Hypothalamus (tissue), 51 donors: ENCODE measurements at places on chromosomes 7 and 10.

DNA sequence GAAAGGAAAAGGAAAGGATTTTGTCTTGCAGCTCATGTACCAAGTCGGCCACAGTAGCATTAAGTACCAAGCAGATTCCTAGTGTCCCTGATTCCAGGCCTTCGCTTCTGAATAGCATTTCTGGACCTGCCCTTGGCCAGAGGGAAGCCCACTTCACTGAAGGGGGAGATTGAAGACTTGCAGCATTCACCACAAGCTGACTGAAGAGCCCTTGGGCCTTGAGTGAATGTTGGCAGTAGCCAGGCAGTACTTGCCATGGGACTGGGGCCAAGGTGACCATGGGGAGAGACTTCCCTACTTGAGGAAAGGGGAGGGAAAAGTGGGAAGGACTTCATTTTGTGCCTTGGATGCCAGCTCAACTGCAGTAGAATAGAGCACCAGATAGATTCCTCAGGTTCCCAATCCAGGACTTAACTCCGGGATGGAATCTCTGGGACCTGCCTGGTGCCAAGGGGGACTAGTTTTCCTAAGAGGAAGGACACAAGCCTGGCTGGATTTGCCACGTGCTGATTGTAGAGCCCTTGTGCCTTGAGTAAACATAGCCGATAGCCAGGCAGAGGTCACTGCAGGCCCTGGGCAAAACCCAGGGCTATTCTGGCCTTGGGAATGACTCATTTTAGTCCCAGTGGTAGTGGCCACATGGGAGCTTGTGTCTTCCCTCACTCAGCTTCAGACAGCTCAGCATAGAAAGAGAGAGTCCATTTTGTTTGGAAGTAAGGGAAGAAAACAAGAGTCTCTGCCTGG lies 141.7 kb upstream of the KCND2 start:
- DNase-seq, result no peak

- peak; percentile 13 for DNase-seq
Observed at GRCh38 chr7:137760111-137760510, 86.7 kb downstream of the DGKI start.

- no peak for DNase-seq
Observed at GRCh38 chr10:97321032-97321803, 2.1 kb downstream of the FRAT1 start.

DNA sequence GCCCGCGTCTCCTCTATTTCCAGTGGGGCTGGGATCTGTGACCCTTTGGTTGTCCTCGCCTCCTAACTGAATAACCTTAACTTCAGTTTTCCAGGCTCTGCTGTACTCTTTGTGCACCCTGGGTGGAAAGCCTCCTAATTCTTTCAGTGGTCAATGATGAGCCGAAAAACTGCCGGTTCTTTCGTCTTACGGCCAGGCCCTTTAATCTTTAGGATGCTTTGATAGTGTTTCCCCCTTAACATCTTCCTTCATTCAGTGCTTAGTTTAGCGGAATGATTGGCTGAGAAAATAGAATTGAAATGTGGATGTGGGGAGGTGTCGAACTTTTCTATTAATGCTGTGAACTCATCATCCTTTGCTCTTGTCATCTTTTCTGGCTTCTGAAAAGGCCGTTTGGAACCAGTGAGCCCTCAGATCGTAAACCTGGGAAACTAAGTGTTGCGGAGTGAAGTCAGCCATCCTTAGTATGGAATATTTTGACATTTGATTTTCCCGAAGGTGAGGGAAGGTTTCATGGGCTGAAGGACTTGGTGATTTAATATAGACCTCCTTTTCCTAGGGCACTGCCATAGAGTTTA lies 847 bp downstream of the GARS1 start:
- DNase-seq, result no peak

DNA sequence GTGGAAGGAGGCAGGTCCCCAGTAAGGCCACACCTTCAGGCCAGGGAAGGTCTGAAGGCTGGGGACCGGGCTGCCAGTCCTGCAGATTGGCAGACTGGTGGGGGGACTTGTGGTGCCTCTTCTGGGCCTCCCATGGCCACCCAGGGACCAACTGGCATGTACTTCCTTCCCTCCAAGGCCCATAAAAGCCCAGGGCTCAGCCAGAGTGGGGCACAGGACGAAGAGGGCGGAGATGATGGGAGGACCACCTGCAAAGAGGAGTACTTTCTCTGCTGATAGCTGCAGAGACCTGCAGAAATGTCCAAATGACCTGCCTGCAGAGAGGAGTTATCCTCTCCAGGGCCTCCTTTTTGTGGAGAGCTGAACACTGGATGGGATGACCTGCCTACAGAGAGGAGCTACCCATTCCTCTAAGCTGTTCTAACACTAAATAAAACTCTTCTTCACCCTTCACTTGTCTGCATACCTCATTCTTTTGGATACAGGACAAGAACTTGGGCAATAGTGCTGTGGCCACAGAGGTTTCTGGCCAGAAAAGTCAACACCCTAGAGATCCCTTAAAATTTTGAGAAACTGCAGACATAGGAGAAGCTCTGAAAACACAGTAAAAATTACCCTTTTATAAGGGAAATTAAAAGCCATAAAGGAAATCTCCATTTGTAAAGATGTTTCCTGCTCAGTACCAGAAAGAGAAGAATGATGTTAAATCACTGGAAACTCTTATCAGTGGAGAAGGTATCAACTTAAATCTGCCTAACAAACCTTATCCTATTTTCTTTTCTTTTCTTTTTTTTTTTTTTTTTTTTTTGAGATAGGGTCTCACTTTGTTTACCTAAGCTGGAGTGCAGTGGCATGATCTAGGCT lies 20.7 kb upstream of the PRF1 start:
- no peak for DNase-seq

- no peak for DNase-seq
Observed at GRCh38 chr10:132679217-132679595, 106.7 kb downstream of the NKX6-2 start.

- DNase-seq, result no peak
Observed at GRCh38 chr10:5595994-5596471, 70.4 kb downstream of the ASB13 start.

GRCh38 chr7:135925210-135925609 lies 51.9 kb downstream of the MTPN start:
- no peak for DNase-seq

- DNase-seq, result peak; percentile 42
Observed at GRCh38 chr7:29189743-29190201, 4.8 kb upstream of the CHN2 start.

- no peak for DNase-seq
Observed at GRCh38 chr10:78584266-78584665, 484.5 kb upstream of the ZMIZ1 start.

GRCh38 chr10:112616647-112617046 lies 169.6 kb downstream of the VTI1A start:
- DNase-seq, result no peak

DNA sequence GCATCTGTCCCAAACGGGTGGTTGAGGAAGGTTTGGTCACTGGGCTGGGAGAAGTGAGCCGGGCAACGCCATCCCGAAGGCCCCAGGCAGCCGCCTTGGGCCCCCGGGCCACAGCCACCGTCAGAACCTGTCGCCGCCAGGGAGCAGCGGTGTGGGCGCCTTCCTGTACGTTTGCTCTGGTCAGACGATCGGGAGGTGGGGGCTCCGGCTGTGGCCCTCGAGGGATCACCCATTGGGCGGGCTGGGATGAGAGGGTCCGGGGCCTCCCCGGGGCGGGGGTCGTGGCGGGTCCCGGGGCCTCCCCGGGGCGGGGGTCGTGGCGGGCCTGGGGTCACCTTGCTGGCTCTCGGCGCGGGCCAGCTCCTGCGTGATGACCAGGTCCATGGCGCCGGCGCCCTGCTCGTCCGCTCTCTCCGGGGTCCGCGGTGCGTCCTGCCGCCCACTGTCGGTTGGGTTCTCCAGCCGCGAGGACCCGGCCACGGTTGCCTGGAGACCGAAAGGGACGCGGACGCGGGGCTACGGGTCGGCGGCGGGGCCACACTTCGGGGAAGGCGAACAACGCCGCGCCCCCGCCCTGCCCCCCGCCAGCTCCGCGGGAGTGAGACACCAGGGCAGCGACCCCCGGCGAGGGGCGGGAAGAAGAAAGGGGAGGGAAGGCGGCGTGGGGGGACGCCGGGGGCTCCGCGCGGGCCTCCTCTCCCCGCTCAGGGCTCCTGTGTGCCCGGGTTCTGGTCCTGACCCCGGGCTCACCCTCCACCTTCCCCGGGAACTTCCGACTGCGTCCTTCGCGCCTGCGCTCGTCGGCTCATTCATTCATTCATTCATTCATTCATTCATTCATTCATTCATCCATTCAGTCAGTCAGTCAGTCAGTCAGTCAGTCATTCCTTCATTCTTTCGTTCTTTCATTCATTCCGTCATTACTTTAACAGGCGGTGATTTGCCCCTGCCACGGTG lies at the start of gene CFAP46:
Gene CFAP46 (minus strand): TSS at position 470 of the 957 bp plus-strand sequence. CDS start 86 bp downstream, at position 384.
- no peak for DNase-seq

GRCh38 chr7:77413128-77413527 lies 3.0 kb downstream of the GSAP start:
- no peak for DNase-seq

GRCh38 chr7:153109566-153109965 lies 350.0 kb downstream of the ACTR3B start:
- peak; percentile 3 for DNase-seq

DNA sequence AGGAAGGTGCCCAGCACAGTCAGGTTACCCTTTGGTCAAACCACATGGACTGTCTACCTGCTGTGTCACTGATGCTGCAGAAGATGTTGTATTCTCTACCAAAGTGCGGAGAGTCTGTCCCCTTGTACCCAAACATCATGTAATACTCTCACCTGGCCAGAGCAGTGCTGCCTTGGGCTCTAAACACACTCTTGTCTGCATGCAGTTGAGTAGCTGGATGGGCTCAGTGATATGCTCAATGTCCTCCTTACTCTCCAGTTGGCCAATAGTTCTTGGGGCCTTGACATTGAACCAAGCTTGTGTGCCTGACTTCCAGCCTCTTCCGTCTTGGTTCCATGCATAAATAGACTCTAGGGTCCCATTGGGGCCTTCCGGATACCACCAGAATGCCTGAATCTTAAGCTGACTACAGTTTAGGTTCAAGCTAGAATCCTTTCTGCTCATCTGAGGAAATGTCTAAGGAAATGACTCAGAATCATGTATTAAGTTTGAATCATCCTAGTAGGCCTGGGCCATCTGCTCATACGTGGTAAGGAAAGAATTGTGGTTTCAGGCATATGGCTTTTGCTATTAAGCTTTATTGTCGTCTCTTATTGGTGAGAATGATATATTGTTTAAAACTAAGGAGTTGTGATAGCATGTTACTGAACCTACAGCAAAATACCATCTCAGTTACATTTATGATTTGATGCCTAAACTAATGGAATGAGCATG lies 118.0 kb downstream of the OTUD1 start:
- DNase-seq, result no peak

GRCh38 chr10:78520737-78521430 lies 487.2 kb downstream of the RPS24 start:
- no peak for DNase-seq

- no peak for DNase-seq
Observed at GRCh38 chr7:102044984-102045673, 227.7 kb downstream of the CUX1 start.

DNA sequence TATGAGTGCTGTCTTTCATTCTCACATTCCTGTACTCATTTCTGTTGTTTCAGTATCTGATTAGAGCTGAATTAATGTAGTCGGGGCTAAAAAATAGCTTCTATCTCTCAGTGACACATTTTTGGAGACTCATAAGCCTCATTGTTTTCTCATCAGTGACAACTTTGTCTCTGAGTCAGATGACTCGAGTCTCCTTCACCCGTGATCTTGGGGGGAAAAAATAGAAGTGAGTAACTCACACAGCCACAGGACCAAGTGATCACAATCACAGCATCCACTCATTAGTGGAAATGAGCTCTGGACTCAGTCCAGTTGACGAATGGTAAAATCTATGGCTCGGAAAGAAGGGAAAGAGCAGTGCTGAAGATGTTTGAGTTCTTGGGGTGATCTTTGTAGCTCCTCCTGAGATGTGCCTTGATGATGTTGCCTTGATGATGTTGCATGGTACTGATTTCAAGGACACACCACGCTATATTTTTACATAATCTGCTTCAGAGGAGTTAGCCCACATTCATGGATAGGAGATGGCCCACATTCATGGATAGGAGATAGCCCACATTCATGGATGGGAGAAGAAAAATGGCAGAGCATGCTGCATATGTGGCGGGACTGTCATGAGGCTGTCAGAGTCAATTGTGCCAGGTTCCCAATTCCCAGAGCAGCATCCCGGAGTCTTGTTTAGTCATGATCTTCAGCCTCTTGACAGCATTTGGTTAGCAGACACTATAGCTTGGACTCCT lies 214.7 kb downstream of the CELF2 start:
- DNase-seq, result no peak

DNA sequence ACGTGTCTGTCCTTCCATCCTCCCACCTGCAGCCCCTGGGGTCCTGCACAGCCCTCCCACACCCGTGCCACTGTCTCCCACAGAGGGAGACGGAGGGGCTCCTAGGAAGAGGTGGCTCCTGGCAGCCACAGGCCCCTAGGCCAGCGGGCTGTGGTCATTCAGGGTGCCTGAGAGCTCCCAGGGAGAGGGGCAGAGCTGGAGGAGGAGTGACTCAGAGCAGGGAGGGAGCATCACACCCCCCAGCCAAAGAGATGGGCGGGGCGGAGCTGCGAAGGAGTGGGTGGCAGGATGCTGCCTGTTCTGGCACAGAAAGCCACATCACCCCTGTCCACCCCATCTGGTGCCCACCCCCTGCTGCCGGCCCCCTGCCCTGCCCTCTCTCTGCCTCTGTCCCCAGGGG lies 50.5 kb downstream of the STK32C start:
- DNase-seq, result no peak

DNA sequence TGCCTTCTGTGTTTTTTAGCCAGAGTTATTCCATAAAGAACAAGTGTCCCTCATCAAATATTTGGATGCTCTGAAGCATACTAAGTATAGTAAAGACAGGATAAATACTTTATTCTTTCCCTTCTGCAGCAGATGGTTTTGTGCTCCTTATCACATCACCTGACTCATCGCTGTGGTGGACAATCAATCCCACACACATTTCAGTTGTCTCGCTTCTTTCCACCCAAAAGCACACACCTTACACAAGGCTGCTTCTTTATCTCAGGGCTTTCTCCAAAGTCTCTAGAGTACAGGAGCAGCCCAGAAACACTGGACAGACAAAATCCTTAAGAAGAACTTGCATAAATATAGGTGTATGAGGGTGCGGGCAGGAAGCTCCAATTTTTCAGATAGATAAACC lies 43.4 kb downstream of the IGF2BP3 start:
- no peak for DNase-seq

DNA sequence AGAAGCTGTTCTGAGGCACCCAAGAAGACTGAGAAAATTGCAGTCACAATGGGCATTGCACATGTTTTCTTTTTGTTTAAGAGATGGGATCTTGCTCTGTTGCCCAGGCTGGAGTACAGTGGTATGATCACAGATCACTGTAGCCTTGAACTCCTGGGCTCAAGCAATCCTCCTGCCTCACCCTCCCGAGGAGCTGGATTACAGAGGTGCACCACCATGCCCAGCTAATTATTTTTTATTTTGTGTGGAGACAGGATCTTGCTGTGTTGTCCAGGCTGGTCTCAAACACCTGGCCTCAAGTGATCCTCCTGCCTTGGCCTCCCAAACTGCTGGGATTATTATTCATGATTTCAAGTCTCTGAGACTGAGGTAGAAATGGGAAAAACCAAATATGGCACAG lies 168.7 kb downstream of the PIP4K2A start:
- DNase-seq, result no peak

- DNase-seq, result no peak
Observed at GRCh38 chr10:78687626-78688025, 381.1 kb upstream of the ZMIZ1 start.
